ENCODE measurements at places on chromosomes 1 and 21. TPM values are rescaled to one million over a fixed set of nuclear protein-coding genes. Genes with fewer than 3 reads are reported as not detected.

ANKRD35 gene
- 1.6 TPM for polyA plus RNA-seq

DIPK1A gene
- polyA plus RNA-seq = 9.2 TPM

DNA sequence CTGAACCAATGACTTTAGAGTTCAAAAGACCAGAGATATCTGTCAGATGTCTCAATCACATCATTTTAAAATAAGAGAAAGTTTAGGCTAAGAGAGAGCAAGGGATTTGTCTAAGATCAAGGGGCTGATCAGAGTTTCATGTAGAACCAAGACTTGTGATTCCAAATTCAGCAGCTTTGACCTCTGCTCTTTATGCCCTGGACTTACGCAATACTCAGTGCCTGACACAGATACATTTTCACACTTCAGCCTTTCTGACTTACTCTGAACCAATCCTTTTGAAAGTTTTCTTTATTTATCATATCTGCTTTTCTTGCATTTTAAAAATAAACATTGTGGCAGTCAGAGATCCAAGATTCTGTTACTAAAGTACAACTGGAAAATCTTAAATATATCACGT is 428.0 kb downstream of the PLPP3 start:
- no peak for DNase-seq

DNA sequence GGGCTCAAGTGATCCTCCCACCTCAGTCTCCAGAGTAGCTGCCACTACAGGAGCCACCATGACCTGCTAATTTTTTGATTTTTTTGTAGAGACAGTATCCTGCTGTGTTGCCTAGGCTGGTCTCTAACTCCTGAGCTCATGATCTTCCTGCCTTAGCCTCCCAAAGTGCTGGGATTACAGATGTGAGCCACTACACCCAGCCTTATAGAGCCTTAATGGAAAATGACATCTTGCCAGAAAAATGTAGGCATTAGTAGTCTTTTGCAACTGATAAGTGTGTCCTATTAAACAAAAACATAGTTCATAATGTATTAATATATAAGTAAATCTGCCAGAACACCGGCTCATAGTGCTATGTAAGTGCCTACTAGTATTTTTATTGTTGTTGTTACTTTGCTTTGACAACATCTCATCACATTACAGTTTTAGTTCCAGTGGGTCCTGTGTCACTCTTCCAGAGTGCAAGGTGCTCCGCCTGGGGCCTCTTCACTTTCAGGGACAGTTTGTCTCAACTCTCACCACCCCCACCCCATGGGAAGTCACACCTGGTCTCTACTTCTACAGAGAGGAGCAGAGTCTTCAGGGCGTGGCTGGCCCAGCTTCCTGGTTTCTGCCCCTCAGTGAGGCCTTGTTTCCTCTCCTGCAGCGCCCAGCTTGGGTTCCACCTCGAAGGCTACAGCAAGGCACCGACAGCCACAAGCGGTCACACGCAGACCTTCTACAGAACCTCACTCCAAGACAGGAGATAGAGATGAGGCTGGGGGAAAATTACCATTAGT is 30.1 kb downstream of the RHOU start:
- no peak for DNase-seq

GRCh38 chr1:47837866-47838561 is 159.2 kb downstream of the TRABD2B start:
- no peak for DNase-seq

- DNase-seq = no peak
Observed at GRCh38 chr1:91750398-91750996, 135.5 kb downstream of the TGFBR3 start.

DNA sequence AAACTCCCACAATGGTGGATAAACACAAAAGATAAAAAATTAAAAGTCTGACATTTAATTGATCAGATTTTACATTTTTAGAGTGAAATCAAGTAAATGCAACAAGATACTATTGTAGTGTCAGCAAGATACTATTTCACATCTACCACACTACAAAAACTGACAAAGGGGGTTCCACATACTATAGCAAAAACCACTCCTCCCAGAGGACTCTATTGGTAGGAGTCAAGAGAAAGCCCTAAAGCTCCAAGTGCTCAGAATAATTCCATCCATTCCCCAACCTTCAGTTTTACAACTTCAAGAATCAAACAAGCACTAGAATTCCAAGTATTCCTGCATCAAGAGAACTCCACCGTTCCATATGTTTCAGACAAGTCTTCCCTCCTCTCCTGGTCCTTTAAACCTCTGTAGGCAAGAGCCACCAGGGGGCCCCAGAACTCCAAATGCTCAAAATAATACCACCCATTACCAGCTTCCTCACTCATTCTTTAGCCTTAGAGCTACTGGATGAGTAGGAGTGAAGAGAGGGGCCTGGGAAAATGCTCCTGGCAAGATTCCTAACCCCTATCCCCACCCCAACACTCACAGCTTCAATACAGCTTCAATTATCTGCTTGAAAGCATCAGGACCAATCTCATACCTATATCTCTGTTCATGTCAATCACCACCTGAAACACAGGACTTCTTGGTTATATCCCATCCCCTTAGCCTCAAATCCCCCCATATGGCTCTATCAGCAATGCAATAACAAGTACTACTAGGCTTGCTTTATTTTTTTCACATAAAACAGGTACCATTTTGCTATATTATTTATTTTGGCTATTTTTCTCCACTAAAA is 9.9 kb downstream of the TOR1AIP2 start:
- no peak for DNase-seq

DNA sequence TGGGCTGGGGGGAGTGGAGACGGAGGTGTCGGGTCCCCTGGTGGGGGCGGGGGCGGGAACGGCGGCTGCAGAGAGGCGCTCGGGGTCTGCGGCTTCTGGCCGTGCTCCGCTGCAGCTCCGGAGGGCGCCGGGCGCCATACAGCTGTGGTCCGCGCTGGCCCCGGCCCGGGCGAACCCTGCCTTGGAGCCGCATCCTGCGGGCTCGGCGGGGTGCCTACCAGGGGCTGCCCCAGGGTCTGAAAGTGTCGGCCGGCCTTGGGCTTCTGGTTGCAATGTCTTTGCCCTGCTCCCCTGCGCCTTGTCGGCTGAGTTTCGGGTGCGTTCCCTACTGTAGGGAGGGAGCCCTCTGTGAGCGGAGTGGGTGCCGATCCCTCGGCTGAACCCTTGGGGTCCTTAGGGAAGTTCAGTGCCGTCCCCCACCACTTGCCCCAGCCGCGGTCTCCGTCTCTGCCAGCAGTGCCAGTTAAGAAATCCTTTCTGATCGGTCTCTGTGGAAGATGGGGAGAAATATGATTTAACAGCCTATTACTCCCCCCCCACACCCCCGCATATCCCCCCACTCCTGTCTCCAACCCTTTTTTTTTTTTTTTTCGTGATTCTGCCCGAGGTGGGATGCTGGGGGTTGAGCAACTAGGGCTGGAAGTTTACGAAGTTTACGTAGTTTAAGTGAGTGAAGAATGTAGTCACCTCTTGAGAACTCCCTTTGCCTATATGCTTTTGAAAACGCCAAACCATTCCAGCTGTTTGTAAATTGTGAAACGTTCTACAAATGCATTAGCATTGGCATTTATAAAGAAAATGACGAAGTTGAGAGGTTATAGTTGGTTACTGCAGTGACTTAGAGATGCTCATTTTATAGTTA is 588 bp downstream of the NEXN start:
- DNase-seq = no peak

DNA sequence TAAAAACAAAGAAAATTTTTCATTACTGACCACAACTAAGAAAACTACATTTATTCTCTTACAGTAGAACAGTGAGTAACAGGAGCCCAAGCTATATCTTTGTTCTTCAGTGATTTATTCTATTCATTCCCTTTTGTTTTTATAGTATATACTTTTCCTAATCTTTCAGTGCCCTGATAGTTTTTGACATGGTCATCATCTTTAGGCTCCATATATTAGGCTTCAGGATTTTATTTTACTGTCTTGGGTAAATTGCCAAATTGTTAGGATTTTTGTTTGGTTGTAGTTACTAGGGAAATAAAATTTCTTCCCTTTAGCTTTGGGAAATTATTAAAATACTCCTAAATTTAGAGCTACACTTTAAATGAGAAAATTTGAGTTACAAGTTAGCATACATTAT is 10.3 kb downstream of the FBXO28 start:
- DNase-seq = no peak

GRCh38 chr1:11507309-11507708 is 28.4 kb downstream of the DISP3 start:
- DNase-seq = no peak

KCNA2 gene
- polyA plus RNA-seq = 0.55 TPM

GRCh38 chr1:67674260-67675011 is 10.6 kb upstream of the GADD45A start:
- peak; percentile 58 for DNase-seq

LDLRAD1 gene
- not detected for polyA plus RNA-seq

DNA sequence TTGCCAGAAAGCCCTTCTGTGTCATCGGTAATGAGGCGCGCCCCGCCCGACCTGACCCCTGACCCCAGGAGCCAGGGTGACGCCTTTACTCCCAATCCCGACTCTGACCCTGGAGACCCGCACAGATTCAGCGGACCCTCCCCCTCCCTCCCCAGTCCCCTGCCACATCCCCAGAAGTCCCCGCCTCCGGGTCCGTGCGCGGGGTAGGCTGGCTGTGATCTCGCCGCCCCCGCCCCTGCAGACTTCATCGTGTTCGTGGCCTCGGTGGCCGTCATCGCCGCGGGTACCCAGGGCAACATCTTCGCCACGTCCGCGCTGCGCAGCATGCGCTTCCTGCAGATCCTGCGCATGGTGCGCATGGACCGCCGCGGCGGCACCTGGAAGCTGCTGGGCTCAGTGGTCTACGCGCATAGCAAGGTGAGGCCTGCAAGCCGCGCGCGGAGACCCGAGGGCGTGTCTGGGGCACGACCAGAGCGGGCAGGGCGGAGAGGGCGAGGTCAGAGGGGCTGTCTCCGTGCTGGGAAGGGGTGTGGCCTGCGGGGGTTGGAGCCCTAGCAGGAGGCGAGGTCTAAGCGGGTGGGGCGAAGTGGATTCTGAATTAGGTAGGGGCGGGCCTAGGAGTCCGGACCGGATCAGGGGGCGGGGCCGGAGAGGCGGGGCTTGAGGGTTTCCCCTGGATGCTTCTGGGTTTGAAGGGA is 34.8 kb downstream of the KCNQ4 start:
- DNase-seq = no peak

IER5 gene
- 7.0 TPM for polyA plus RNA-seq

DNA sequence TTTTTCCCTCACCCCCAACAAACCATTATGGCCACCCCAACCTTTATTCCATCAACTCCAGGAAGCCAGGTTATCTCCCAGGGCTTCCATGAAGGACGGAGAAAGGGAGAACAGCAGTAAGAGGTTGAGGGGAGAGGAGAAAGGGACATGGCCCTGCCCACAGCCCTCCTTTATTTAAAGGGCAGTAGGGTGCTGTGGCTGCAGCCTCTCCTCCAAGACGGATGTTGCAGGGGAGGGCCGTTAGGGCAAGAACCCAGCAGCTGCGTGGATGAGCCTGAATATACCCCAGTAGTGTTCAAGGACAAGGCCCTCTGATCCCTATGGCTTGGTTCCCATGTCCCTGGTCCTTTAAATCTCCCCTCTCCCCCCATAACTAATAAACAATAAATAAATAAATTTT is 5.9 kb downstream of the RXFP4 start:
- DNase-seq = no peak

CYP4B1 gene
- 1.7 TPM for polyA plus RNA-seq

EPHX1 gene
- 56.2 TPM for polyA plus RNA-seq

DNA sequence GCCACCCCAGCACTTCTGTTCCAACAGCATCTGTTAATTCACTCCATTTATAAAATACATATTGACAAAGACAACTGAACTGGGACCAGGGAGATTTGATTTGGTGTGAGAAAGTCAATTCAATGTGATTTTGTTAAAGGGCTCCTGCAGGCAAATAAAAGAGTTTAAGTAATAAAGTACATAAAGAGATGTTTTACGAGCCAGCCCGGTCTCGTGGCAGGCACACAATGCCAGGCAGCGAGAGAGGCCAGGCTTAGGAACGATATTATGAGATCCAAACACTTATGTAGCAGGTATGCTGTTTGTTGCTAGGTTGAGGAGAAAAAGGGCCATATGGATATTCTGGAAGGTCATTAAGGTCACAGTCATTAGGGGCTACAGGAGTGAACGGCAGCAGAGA is 227.1 kb downstream of the KCTD3 start:
- no peak for DNase-seq

DNA sequence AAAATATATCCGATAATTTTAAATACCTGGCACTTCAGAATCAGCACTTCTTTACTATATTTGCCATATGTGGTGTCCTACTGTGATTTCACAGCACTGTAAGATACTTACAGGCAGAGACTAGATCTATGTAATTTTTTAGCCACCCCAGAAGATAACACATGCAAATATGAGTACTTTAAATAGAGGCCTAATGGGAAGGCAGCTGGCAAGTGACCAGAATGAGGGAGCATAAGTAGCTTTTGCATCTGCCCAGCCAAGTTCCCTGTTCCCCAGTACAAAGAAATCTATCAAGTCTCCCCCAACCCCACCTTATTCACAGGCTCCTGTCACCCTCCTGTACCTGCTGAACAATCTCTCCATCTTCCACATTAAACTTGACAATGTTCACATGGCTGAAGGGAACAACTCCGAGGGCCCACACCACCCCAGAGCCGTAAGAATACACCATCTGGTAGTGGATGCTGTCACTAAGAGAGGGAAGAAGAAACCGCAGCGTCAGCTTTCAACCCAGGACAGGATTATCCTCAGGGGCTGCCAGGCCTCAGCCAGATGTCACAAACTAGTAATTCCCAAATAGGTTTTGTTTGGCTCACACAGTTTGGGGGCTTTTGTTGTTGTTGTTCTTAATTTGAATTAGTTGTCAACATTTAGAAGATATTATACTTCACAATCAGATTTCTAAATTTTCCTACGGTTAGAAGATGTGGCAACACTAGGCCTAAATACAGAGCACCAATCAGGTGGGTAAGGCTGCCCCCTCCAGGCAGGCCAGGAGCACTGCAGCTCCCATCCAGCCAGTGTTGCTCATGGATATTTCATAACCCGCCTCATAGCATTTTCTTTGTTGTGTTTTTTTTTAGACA is 10.4 kb downstream of the EMC1 start:
- peak; percentile 28 for DNase-seq

- no peak for DNase-seq
Observed at GRCh38 chr1:36352125-36352909, 28.9 kb upstream of the EVA1B start.

DNA sequence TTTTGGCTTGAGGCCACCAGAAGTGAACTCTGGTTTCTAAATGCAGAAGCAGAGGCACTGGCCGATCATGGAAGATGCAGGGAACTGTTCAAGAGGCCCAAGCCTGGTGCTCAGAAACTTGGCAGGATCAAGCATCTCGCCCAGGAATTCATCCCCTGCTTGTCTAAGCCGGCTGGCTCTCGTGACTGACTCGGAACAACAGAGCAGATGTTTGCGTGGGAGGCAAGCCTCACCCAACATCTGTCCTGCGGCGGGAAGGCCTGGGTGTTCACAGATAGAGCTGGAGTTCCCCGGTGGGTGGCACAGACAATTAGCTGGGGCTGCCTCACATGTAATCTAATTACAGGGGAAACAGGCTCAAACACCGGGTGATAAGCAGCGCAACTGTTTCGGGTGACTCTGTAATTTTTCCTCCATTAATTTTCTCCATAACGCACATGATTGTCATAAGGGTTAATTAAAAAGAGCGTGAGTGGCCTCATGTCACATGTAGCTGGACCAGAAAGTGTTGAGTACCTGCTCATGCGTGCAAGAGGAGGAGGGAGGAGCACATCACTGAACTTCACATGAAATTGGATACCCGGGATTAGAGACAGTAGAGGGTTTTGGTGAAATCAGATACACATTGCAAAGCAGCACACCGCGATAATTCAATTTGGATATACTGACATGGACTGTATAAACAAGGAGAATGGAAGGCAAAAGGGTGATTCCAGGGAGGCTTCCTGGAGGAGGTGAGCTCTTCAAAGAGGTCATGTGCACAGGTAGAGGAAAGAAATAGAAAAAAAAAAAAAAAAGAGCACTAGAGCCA is 180.0 kb downstream of the ETS2 start:
- DNase-seq = no peak

Data from right renal pelvis (tissue), 4 donors.